ENCODE measurements at places on chromosomes 3 and 15.

- peak; percentile 21 for DNase-seq
These were observed 4.8 kb downstream of the C3orf52 start for GRCh38 chr3:112090887-112091586.

DNA sequence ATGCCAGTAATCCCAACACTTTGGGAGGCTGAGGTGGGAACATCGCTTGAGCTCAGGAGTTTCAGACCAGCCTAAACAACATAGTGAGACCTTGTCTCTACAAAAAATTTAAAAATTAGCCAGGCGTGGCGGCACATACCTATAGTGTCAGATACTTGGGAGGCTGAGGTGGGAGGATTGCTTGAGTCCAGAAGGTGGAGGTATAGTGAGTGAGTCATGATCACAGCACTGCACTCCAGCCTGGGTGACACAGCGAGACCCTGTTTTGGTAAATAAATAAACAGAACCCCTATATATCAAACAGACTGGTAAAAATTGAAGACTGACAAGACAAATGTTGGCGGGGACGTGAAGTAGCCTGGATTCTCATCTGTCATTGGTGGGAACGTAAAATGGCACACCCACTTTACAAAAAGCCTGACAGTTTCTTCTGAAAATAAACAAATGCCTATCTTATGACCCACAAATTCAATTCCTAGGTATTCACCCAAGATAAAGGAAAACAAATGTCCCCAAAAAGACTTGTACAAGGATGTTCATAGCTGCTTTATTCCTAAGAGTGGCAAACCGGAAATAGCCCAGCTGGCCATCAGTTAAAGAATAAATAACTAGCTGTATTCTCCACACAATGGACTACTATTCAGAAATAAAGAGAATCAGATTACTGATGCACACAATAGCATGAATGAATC lies 47.0 kb upstream of the GK5 start:
- no peak for DNase-seq

DNA sequence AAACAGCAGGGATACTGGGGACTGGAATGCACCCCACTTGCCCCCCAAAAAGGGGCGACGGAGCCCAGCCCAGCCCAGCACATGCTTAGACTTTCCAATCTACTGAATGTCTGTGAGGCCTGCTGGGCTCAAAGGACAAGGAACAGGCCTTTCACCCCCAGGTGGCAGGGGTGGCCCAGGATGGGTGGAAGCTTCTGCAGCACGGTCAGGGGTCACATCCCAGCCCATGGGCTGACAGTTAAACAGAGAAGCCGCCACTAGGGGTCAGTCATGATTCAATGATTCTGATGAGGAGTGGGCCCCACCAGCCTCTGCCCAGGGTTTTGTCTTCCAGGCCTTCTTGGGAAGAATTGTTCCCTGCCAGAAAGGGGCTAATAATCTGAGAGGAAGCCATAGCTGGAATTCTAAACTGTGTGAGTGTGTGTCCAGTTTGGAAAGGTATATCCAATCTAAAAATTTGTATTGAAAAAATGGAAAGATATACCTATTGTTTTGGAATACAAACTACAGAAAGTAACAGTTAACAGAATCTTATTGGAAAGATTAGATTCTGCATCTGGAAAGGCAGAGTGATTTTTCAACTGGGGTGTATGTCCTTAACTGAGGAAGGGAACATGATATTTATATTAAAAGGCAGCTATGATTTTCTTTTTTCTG lies 2.2 kb downstream of the CHRNB4 start:
- peak; percentile 82 for DNase-seq

DNA sequence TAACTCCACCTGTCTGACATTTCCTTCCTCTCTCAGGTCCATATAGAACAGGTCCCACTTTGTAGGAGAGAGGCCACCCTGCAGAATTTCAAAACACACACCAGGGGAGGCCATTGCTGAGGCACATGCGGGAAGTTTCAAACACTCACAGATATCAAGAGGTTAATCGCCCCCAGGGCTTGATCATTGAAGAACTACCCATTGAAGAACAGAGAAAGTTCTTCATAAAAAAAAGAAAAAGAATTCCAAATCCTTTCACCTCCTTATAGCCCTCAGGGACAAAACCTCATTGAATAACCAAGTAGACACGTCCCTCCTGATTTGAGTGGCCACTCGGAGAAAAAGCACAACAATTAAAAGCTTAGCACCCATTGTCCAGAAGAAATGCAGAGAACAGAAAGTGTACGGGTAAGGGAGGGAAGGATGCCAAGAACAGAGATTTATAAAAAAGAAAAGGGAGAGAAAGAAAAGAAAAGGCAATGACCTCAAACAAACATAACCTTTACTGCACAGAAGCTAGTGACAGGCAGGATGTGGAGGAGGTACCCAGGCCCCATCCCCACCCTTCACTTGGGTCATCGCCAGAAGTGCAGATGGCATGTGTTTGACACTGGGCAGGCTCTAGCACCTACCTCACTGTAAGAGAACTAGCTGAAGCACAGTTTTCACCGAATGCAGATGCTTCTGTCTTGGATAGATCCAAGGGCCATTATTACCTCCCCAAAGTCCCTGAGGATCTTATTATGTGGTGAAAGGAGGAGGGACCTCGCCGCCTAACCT lies 112.3 kb upstream of the HES1 start:
- DNase-seq: no peak

DNA sequence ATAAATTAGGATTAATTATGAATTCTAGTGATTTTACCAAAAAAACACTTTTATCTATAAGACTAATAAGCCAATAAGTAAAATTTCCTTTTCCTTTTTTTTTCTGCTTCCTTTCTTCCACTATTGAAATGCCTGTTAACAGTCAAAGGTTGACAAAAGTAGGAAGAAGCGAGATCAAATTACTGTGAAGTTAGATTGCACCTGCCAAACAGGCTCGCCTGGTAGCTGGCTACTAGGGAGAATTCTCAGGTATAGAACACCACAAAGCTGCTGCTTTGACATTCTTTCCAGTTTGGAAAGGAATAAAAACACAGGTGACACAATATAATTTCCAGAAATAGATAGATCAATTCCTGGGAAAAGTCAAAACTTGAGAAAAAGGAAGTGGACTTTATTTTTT lies 749.0 kb downstream of the NSUN3 start:
- no peak for DNase-seq

Data from GM13976 (cell line).